Stimulated activated CD8-positive, alpha-beta memory T cell treated with anti-CD3 and anti-CD28 coated beads, Interleukin-4, amount 100 ng/mL, for 24 hours (primary cell): ENCODE measurements at places on chromosomes 3 and 15.

DNA sequence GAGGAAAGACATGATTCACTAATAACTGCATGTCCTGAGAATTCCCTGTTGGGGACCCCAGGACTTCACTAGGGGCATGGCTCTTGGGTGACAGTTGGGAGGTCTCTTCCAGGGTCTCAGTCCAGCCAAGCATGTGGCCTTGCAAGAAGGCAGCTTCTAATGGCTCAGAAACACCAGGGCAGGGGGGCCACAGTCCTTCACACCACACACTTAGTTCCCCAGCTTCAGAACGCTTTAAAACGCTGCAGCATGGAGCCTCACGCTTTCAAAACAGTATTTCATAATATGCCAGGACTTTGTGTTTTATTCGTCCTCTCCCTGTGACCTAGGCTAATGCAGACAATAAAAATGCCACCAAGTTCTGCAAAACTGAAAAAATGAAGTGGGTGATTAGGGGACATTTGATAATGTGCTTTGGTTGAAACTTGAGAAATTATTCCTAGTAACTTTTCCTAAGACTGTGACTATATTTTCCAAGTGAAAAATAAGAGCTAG lies 48.4 kb upstream of the LIMD1 start:
- no peak for DNase-seq

DNA sequence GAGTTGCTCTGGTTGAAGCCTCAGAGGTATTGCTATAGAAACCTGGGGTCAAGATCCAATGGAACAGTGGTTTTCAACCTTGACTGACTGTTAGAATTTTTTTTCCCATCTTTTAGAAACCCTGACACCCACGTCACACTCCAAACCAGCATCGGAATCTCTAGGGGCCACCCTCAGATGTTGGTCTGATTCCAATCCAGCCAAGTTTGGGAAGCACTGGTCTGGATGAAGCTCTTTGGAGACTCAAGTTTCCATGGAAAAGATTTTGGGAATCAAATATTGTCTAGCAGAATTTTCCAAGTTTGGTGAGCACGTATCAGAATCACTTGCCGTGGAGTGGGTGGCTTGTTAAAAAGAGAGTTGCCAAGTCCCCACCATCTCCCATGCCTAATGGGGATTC lies 103.8 kb downstream of the THSD4 start:
- no peak for DNase-seq

DNA sequence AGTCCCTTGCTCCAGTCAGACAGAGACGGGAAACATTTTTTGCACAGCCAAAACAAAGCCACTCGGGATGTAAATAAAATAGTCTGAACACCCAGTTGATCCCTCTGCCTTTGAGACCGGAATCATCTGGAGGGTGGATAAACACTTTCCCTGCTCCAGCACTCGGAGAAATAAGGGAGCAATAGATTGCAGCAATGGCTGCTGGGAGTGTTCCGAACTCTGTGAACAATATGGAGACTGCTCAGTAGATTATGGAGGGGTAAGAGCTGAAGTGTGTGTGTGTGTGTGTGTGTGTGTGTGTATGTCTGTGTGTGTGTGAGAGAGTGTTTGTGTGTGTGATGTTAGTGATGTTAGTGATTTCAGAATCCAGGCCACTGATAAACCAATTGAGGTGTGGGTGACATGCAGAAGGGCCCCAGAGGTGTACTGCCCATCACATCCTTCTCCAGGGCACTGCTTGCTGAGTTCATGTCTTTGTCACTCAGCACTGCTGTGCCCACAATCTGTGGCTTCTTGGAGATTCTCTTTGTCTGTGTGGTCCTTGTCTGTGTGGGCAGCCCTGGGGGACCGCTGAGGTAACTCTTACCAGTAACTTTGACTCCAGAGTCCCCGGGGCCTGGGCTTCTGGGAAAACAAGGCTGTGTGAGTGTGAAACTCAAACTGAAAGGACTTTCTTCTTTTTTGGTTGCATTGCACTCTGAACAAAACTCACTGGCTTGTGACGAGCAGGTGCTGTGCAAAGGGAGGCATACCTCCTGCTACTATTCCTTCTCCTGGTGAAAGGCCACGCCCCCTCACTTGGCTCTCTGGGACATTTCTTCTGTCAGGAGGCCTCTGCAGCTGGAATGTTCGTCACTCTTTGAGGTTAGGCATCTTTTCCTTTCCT lies 23.0 kb downstream of the CRYGS start:
- DNase-seq, result no peak

DNA sequence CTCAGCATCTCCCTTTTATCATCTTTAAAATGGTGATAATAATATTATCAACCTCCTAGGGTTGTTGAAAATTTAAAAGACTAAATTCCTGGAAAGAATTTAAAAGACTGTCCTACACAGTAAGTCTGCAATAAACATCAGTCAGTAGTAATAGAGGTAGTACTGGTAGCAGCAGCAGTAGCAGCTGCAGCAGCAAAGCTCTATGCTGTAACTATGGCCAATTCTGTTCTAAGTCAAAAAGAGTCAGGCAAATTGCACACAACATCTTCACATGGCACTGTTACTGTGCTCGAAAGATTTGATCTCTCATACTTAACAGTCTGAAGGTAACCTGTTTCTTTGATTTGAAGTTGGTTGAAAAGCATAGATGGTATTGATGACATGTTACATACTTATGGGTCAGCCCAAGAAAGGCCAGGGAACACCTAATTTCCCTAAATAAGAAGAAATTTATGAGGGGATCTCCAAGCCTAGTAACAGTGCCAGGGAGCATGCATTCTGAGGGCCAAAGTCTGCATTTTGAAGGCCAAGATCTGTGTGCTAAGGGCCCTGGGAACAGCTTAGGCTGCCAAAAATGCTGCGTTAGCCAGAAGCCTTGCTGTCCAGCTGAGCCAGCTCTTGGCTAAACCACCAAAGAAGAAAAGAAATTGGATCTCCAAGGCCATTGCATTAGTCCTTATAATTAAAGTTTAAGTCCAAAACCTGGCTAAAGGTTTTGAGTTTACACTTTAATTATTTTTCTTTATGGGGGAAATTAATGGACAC lies 68.2 kb downstream of the SIDT1 start:
- DNase-seq, result no peak

DNA sequence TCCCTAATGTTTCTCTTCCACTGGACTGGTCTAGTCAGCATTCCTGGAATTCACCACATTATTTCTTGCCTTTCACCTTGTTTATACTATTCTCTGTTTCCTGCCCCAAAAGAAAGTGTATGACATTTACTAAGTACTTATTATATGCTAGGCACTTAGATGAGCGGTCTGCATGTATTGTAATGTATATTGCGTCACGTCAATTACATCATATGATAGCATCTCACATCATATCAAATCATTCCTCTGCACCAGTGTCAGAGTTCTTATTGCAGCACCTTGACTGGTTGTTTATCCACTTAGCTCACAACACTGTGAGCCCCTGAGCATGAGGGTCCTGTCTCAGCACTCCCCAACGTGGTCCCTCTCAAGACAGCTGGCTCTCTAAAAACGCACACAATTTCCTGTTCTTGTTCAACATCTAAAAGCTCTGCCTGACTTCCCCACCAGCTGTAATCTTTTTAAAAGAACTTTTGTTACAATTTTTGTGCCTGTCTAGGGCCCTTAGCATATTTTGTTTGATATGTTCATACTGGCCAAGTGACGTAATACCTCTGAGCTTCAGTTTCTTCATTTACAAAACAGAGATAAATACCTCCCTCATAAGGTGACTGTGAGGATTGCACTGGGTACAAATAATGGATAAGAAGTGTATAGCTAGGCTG lies 58.8 kb downstream of the ARHGAP31 start:
- no peak for DNase-seq

GRCh38 chr3:9201266-9201665 lies 48.2 kb downstream of the SRGAP3 start:
- no peak for DNase-seq

- no peak for DNase-seq
Observed at GRCh38 chr15:54594115-54594514, 602.6 kb downstream of the RSL24D1 start.

- DNase-seq, result no peak
Observed at GRCh38 chr3:14646589-14647413, 4.8 kb upstream of the CCDC174 start.

DNA sequence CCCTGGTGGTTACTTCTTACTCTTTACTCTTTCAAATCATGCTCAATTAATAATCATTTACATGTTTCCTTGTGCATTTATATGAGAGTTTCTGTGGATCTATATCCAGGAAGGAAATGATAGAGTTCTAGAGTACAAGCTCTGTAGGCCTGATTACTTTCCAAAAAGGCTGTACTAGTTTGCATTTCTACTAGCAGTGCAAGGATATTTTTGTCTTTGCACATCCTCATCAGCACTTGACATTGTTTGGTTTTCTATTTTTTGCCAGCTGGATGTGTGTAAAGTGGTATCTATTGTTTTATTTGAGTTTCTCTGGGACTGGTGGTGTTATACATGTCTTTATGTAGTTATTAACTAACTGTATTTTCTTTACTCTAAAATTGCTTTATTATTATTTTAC lies 19.6 kb upstream of the SLC7A14 start:
- DNase-seq, result no peak

GRCh38 chr3:146077181-146077580 lies 83.8 kb downstream of the PLOD2 start:
- DNase-seq, result no peak

GRCh38 chr15:75233504-75234190 lies 24.5 kb upstream of the GOLGA6C start:
- no peak for DNase-seq

DNA sequence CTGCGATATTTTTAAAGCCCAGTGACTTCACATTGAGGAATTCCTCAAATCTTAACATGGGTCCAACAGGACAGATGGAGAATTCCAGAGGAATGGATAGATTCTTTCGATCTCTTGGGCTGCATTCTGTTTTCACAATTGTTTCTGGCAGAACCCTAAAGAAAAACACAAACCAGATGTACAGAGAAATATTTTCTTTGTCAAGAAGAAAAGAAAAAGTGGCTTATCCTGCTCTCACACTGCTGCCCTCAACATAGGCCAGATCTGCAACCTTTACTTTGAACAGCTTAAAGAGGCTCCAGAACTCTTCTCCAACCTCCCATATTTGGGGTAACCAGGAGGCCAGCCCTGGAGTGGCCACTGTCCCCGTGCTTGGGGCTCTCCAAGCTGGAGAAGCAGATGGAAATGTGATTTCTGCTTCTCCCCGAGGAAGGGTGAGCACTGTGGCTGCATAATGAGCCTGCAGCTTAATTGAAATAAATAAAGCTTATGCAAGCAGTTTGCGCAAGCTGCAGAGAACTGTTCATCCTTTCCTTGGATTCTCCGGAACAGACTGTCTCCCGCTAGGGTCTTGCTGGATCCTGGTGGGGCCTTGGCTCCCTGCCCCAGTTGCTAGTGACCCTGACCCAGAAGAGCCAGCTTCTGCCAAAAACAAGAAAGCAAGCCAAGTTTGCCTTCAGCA lies 453.2 kb upstream of the PROK2 start:
- no peak for DNase-seq

GRCh38 chr3:58386626-58387365 lies 46.8 kb downstream of the PDHB start:
- DNase-seq, result no peak

GRCh38 chr3:46058981-46059380 lies 31.7 kb upstream of the XCR1 start:
- no peak for DNase-seq

DNA sequence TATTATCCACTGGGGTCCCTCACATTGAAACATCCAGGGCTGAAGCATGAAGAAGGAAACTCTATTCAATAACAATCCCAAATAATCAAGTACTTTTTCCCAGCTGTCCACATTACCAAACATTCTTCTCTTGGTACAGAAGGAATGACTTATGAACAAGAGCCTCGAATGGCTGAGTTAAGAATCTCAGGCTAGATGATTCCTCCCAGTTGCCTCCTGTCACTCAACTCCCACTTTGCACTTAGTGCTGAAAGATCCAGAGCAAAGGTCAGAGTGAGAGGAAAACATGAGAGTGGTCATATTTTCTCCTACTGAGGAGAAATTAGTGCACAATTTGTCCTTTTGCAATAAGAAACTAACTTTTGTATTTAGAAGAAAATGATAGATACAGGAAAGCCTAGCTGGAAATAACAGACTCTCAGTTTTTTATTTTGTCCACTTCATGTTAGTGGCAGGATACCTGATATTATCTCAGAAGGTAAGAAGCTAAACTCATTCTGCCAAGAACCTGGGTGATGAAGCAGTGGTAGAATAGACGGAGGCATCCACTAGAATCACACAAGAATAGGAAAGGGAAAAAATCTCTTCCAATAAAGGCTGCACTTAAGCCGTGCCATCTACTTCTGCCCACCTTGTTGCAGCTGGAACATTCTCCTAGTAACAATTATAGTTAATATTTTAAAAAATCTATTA lies 46.2 kb downstream of the GADL1 start:
- no peak for DNase-seq

- DNase-seq, result no peak
Observed at GRCh38 chr3:48662145-48662752, 437 bp downstream of the CELSR3 start.

DNA sequence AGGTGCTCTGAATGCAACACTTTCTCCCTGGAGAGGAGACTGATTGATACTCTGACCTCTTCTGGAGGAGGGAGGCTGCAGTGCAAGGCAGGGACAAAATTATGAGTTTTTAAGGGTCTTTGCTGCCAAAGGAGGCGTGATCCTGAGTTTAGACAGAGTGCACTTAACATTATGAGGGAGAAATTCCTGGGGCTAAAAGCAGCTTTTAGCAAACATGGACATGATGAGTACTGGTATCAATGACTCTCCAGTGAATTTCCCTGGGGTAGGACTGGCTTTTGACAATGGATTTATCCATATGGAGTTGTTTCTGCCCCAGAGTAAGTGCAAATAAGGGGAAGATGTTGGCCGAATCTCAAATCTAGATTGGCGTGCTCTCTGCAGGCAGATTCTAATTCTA lies 133.1 kb downstream of the THSD4 start:
- DNase-seq, result no peak

- no peak for DNase-seq
Observed at GRCh38 chr3:187183903-187184302, 13.4 kb upstream of the RTP1 start.

DNA sequence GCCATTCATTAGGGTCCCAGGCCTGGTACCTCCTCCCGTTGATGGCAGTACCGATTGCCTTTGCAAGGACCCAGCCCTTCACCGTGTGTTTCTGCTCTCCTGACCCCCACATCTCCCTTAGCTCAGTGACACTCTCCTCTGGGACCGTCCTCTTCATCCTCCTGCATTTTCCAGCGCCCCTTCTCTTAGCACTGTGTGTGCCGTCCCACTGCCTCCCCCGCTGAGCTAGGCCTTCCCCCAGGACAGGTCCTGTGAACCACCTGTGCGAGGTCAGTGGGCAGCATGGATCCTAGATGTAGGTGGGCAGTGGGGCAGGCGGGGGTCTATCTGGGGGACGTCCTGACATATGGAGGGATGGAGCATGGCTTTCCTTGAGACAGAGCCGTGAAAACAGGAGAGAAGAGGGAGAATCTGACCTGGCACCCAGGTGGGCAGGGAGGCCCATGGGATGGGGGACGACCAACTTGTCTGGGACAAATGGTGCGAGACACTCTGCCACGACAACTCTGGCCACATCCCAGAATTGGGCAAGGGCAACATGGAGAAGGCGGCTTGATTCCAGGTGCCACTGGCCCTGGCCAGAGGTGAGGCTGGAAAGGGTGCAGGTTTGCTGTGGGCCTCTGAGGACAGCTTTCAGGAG lies 87.7 kb upstream of the ALDH1L1 start:
- no peak for DNase-seq
